ENCODE measurements at places on chromosomes 1 and 21.

- DNase-seq, result no peak
Observed at GRCh38 chr1:8545078-8545477, 227.2 kb downstream of the SLC45A1 start.

DNA sequence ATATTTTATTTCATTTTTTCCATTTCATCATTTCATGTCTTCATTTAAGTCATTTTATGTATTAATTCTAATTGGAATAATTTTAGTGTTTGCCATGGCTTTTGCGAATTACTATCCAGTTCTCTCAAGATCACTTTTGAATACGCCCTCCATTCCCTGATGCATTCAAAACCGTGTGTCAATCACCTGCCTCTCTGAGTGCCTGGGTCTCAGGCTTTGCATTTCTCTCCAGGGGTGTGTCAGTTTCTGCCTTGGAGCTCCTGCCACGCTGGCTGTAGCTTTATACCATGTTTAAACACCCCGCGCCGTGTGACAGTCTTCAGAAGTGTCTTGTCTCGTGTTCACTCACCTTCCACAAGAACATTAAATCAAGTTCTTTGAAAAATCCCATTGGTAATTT lies 7.4 kb upstream of the DNMT3L start:
- DNase-seq, result no peak

DNA sequence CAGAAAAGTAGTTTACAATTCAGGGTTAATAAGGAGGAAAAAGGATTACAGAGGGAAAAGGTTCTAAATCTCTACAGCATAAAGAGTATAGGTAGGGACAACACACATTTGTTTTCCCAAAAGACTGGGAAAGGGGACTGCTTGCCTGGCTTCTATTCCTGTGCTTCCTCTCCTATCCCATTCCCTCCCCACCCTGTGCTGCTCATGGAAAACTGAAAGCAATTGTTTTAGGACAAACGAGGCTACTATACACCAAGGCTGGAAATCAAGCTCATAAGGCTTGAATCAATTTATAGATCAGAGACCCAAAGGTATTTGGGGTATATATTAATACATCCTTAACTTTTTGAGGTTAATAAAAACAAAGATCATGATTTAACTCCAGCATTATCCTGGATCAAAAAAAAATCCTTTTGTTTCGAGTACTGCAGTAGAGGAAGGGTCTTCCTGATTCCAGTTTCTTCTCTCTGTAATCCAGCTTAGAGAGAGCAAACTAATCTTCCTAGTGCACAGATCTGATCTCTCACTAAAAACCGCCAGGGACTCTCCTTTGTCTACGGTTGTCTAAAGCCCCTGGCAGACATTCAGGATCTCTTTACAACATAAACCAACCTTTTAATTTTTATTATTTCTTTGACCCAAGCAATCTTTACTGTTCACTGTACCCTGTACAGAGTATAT lies 37.4 kb upstream of the A3GALT2 start:
- no peak for DNase-seq

GRCh38 chr1:53835491-53835890 lies 2.6 kb downstream of the NDC1 start:
- no peak for DNase-seq

DNA sequence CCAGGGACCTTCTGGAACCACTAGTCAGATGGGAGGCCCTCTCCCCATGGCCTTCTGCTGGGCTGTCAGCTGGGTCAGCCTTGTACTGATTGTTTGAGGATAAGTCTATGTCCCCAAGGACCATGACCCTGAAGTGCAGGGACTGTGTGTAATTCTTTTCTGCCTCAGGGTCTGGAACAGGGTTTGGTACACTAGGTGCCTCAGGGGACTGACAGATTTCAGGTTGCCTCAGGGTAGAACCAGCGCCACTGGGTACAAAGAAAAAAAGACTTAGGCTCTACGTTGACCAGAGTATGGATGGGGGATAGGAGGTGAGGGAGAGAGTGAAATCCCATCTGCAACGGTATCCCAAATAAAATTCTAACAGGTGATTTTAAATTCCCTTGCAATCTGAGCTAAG lies 3.0 kb downstream of the KDF1 start:
- DNase-seq, result no peak

DNA sequence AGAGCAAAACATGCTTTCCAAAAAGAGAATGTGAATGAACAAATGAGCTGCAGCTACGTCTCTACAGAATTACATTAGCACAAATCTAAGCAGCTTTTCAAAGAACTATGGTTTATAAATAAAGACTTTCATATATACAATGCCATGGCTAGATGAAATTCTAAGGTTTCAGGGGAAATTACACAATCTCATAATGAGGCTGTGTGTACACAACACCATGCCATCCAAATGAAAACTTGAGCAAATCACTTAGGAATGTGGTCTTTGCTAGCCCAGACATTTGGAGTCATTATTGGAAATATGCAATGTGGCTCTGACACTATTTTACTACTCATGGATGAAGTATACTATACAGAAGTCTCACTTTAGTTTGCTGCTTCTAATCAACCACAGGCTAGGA lies 37.5 kb downstream of the SPAG17 start:
- DNase-seq, result no peak

GRCh38 chr1:221411283-221411682 lies 330.6 kb downstream of the DUSP10 start:
- no peak for DNase-seq

DNA sequence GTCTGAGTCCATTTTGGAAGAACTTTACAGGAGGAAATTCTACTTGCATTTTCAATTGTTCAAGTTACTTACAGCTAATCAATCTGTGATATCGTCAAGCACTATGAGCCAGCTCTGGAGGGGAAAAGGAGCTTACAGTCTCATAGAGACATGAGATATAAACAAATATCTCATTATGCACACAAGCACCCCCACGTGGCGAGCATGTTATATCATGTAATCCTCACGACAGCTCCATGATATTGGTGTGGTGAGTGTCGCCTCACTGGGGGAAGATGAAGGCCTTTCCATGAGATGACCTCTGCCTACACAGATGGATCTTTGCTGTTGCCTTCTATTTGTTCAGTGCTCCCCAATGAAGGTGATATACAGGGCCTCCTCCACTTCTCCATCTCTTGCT lies 34.6 kb downstream of the TNR start:
- DNase-seq, result no peak

DNA sequence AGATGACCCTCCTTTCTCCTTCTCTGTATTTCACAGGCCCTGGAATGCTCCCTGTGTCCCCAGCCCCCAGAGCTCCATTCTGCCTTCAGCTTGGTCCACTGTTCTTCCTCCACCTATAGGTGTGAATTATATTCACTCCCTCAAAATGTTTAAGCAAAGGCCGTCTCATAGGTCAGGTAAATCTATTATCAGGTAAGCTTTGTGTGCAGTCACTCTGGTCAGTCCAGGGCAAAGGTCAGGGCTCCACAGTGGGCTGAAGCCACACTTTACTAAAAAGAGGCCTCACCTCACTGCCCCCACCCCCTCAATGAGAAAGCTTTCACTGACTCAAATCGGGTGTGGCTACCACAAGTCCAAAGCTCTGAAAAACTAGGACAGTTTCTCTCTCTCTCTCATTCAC lies 65.9 kb downstream of the DNTTIP2 start:
- DNase-seq, result no peak

DNA sequence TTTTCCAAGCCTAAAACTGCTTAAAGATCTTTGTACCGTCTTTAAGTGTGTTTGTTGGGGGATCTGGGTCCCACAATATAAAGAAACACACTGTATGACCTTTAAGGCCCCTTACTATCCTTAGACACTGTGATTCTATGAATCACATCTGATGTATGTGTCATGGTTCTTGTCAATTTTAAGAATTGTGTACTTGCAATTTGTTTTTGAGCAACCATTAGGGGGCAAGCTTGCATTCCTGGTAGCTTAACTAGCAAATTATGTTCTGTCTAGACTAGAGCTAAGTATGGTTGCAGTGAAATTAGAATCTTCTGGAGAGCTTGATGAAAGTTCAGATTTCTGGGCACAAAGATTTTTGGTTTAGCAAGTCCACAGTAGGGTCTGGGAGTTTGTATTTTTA lies 219.5 kb downstream of the TPR start:
- no peak for DNase-seq

- DNase-seq, result no peak
Observed at GRCh38 chr1:56220021-56220420, 359.3 kb downstream of the PLPP3 start.

DNA sequence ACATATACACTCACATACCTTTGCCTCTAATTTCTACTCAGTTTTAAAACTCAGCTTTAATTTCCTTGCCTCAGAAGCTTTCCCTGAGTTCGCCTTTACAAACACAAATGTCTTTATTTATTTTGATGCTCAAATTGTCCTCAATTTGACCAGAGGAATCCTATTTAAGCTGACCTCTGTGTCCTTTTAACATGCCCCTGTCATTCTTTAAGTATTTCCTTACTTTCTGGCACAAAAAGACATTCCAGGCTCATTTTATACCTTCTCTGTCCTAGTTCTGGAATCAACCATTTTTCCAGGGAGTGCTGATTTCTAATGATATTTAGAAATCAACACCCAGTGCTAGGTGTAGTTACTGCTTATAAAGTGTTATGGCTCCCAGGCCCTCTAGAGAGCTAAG lies 82.5 kb downstream of the OSBPL9 start:
- DNase-seq, result no peak

GRCh38 chr1:16351994-16352841 lies at the start of gene FBXO42:
TSS of gene FBXO42 (minus strand) at chr1:16352480. CDS start at chr1:16315418, 37,062 bp downstream.
- peak; percentile 91 for DNase-seq

DNA sequence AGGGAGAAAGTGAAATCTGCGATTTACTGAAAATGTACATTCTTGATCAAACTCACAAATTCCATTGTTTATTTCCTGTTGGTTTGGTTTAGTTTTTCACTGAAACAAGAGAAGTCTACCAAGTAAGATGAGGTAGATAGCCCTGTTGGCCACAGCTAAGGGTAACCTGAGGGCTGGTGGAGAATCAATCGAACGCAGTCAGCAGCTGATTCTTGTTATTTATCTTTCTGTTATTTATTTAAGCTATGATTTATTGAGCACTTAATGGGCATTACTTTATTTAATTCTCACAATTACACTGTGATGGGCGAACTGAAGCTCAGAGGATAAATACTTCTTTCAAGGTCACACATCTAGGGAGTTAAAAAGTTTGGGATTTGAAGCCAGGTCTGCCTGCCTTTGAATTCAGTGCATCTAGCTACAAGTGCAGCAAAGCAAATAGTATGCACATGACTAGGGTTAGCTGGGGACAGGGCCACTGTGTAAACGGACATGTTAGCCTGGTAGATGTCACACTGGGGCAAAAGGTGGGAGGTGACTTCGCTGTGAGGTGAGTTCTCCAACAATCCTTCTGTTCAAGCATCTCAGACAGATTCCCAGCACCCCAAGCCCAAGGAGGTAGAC lies 106.5 kb upstream of the GADD45A start:
- DNase-seq, result no peak

DNA sequence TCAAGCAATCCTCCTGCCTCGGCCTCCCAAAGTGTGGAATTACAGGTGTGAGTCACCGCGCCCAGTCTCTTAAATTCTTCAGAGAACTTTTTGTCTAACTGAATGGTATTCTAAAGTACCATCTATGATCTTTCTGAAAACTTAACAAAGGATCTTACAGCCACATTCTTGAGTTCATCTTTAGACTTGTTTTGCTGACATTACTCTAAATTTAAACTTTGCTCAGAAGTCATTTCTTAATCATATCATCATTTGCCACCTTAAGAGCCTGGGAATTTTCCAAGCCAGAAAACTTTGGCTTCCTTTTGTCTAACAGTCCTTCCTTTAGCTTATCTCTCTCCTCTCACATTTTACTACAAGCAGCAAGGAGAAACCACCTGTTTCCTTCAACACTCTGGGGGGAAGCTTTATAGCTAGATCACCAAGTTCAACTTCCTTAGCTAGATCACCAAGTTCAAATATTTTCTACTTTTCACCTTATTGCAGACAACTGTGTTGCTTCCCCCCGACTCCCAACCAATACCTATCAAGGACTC lies 5.4 kb upstream of the ZBTB8A start:
- no peak for DNase-seq

- peak; percentile 55 for DNase-seq
Observed at GRCh38 chr1:207004931-207005830, 27.4 kb downstream of the C1orf116 start.

DNA sequence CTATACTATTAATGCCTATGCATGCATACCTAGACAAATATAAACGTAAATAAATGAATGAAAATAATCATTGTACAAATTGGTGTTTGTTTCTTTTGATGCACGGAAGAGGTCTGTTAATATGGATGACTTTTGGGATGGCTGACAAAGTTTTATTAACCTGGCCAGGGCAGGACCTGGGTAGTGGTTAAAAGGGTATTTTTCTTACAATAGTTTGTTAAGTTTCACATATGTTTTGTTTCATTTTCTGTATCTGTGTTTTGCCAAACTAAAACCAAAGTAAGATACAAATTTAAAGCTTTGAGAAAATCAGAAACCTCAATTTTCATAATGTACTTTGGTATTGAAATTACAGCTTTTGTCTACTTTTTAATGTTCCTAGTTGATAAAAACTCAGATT lies 222.7 kb upstream of the OLFM3 start:
- no peak for DNase-seq

DNA sequence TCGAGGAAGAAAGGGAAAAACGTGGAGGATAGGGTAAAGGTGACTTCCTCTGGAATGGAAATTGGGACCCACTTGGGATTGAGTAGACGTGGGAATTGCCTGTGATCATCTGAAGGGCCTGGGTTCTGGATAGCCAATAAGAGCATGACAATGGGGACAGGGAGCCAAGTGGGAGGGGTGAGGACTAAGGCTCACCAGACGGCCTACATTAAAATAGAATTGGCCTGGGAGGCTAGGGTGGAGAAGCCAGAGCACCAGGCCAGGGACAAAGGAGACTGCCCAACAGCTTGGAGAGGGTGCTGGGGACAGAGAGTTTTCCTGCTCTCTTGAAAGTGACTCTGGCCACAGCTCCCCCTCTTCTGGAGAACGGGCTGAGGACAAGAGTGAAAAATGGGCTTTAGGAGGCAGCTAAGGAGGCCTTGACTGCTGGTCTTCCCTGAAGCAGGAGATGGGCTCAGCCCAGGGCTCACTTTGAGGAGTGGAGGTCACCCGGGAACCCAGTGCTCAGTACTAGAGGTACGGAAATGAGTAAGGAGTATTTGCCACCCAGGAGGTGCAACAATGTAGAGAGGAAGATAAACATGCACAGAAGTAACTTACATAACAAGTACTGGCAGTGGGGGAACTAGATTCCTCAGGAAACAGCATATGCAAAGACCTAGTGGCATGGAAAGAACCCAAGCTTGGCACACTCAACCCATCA lies 18.8 kb downstream of the INKA2 start:
- DNase-seq, result no peak

GRCh38 chr1:116018007-116018406 lies 41.7 kb downstream of the SLC22A15 start:
- no peak for DNase-seq

- no peak for DNase-seq
Observed at GRCh38 chr1:9573723-9574122, 15.0 kb upstream of the TMEM201 start.

DNA sequence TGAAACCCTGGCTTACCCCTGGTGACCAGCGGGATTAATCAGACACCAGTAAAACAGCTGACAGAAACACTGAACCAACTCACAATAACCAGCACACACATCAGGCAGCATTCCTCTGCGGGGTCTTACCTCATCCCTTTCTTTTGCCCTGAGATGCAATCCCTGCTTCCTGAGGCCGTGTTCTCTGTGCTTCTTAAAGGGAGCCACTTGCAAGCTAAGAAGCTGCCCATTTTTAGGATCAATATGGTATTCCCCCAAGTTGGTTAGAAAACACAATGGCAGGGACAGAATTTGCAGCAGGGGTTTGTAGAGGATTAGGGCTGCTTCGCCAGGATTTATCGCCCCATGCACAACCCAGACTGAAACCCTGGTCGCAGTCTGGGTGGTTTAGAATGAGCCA lies 74.7 kb upstream of the OLIG2 start:
- no peak for DNase-seq
